Stimulated activated CD8-positive, alpha-beta memory T cell treated with anti-CD3 and anti-CD28 coated beads, Interleukin-2, amount 100 ng/mL, for 1 hour (primary cell): ENCODE measurements at places on chromosomes 16 and 17.

DNA sequence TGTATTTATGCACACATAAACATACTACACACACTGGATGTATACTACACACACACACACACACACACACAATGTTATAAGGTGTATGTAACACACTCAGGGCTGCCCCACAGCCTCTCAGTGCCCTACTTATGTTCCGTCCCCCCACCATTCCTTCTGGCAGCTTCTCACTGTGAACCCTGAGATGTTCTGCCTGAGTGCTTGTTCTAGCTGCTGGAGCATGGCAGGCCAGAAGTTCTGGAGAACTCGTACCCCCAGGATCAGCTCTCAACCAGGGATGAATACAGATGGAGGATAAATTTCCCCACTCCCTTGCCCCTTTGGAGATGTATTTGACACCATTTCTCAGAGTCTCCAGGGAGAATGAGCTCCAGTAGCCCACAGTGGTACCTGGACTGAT, 76.4 kb downstream of the CDH13 start:
- no peak for DNase-seq

DNA sequence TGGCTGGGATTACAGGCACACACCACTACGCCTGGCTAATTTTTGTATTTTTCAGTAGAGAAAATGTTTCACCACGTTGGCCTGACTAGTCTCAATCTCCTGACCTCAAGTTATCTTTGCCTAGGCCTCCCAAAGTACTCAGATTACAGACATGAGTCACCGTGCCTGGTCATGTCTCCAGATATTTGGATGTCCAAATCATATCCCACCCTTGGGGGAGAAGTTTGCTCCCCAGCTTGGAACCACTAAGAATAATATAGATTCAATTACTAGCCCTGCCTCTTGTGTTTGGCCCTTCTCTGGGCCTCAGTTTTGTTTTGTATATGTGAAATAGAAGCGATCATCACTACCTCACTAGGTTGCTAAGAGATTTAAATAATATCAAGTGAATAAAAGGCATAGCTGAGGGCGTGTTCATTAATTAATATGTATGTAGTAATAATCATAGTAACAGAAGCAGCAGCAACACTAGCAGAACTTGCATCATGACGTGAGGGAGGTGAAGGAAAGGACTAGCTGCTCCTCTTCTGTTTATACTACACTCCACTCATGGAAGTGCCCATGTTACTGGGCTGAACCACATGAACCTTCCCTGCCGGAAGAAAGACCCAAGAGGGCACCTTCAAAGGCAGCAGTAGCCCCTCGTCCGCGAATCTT, 253.6 kb upstream of the XYLT1 start:
- DNase-seq, result no peak

GRCh38 chr17:1004769-1005295, 7.9 kb downstream of the TIMM22 start:
- no peak for DNase-seq

GRCh38 chr17:64320613-64321553, 57.8 kb upstream of the TEX2 start:
- DNase-seq, result peak; percentile 22
